ENCODE measurements at places on chromosomes 16 and 17.

DNA sequence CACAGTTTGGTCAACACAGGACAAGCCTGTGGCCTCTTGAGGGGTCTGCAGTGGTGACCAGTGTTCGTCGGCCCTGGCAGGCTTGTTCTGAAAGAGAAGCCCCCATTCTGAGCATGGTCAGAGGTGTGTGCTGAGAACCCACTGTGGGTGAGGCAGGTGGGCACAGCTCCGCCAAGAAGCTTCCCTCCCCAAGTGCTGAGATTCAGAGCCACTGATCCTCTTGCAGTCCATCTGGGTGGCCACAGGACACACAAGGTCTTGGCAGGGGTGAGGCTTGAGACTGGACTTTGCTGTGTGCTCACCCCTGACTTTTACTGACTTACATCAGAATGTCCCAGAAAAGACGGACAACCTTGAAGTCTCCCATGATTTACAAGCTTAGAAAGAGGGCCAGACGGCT is 18.7 kb downstream of the MPRIP start:
- DNase-seq = no peak

- DNase-seq = peak; percentile 58
Observed at GRCh38 chr16:30786936-30787612, at the start of gene ZNF629. Gene ZNF629 (minus strand): TSS chr16:30787205. CDS start chr16:30784482, 2,723 bp downstream.

GRCh38 chr16:13727943-13728342 is 192.0 kb upstream of the ERCC4 start:
- DNase-seq = no peak

- no peak for DNase-seq
Observed at GRCh38 chr16:78407191-78407590, 307.7 kb downstream of the WWOX start.

- DNase-seq = no peak
Observed at GRCh38 chr16:82864332-82865040, 237.7 kb downstream of the CDH13 start.

- DNase-seq = no peak
Observed at GRCh38 chr17:80646328-80646727, 101.7 kb downstream of the RPTOR start.

GRCh38 chr17:33192951-33193911 is 99.9 kb downstream of the ASIC2 start:
- DNase-seq = no peak

- no peak for DNase-seq
Observed at GRCh38 chr17:8700546-8700945, 44.1 kb downstream of the CCDC42 start.

DNA sequence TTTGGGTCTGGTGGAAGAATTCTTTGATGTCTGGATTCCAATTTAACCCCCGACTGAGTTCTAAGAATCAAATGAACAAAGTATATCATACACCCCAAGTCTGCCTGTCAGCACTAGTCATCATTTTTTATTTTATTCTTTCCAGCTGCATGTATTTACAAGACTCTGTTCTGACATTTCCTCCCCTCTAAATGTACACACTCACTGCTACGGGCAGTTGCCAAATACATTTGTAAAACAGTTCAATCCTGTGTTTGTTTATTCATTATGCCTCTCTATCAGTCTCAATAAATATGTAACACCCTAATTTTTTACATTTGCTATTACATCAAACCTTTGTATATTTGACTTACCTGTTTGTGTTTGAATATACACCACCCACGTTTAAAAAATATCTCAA is 422.3 kb upstream of the PSMD7 start:
- no peak for DNase-seq

DNA sequence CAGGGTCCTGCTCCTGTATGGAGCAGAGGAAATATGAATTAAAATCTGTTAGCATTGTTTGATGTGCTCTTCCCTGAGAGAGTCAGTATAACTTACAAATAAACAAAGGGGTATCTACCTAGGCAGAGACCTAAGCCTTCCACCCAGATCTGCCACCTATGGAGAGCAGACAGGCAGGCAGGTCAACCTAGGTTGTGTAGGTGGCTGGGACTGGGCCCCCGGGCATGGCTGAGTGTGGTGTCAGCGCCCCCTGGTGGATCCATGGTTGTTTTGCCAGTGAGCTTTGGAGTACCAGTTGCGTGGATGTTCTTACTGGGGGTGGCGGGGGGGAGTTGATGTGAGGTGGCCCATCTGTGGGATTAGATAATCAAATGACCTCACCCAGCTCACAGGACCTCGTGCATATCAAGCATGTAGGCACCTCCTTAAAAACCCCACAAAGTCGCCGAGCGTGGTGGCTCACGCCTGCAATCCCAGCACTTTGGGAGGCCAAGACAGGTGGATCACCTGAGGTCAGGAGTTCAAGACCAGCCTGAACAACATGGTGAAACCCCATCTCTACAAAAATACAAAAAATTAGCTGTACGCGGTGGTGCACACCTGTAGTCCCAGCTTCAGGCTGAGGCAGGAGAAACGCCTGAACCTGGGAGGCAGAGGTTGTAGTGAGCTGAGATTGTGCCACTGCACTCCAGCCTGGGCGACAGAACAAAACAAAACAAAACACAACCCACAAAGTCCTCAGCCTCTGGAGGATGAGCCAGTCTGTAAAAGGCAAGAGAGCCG is 17.6 kb downstream of the DUS2 start:
- DNase-seq = peak; percentile 77

DNA sequence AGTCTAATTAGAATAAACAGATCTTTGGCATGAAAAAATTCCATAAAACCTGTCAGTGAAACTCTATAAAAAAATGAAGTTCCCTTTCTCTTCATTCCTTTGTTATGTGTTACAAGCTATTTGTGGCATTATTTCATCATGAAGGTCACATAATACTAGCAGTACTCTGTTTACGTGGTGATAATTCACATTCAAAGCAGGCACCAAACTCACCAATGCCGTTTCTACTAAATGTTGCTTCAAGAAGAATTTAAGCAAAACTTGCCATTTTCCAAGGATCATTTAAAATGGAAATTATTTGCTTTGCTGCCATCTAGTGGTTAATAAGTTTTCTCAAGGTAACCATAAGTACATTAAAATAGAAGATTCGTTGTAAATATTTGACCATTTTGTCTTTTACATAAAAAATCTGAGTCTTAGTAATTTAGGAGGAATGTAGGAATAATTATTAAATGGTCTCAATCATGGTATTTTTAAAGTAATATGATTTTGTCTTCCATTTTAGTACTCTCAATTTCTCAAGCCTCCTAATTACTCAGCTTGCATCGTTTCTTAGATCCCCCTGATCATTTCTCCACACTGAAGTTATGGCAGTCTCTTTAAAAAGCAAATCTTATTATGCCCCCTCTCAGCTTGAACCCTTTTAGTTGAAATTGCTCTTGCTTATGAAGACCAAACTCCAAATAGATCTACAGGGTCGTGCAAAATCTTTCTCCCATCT is 80.8 kb downstream of the OMG start:
- DNase-seq = peak; percentile 68

- no peak for DNase-seq
Observed at GRCh38 chr17:33050611-33051140, 59.0 kb downstream of the SPACA3 start.

DNA sequence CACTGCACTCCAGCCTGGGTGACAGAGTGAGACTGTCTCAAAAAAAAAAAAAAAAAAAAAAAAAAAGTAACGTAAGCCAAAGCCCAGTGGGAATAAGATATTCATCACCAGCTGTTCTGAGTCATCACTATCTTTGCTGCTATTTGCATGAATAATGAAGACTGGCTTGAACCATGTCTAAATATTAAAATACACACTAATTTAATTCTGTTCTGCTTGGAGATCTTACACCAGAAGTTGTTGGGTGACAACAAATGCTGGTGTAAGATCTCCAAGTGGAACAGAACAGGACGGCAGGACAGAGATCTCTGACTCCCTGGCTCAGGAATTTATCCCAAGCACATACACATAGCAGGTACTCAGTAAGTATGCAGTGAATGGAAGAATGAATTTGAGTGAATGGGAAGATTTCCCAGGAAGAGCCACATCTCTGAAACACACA is 19.6 kb downstream of the DNAH17 start:
- DNase-seq = peak; percentile 34

- DNase-seq = peak; percentile 71
Observed at GRCh38 chr17:4982305-4982704, 5.2 kb downstream of the CAMTA2 start.

DNA sequence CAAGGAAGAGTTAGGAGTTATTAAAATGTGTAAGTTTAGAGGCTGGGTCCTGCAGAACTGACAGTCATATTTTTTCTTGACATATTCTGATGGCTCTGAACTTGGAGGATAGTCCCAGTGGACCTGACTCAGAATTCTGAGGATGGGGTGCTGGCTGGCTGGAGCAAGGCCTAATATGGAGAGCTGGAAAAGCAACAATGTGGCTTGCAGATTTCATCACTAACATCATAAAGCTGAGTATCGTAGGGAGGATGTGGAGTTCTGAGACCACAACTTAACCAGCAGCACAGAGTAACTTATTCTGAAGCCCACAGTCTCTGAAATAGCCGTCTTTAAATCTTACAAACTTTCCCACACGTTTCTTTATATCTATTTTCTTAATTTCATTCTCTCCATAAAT is 2.3 kb downstream of the KRTAP1-5 start:
- DNase-seq = no peak

GRCh38 chr17:76700617-76701470 is 9.9 kb downstream of the MXRA7 start:
- no peak for DNase-seq

DNA sequence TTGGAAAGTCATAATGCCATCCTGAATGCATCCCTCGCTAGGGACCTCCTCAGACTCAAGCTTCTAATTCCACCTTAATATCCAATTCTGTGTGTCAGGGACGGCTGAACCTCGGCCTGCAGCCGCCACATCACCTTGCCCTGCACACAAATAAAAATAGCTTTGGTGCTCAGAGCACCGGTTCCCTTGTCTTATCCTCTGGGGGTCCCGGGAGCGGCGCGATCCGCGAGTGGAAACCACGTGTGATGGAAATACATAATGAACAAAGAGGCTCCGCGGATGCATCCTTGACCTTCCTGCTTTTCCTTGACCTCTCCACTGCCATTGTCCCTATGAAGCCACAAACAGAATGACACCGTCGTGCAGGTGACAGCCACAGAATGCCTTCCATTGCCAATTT is 143.4 kb downstream of the ZNF423 start:
- DNase-seq = no peak

GRCh38 chr16:73053364-73054124 is 5.6 kb upstream of the ZFHX3 start:
- no peak for DNase-seq

- no peak for DNase-seq
Observed at GRCh38 chr16:64615630-64616280, 506.1 kb downstream of the CDH11 start.

Measured in suppressor macrophage treated with lipopolysaccharide for 4 hours (primary cell).